ENCODE measurements at places on chromosomes 13 and 19. TPM values are rescaled to one million over a fixed set of nuclear protein-coding genes. Genes with fewer than 3 reads are reported as not detected.

The NANOS3 gene
- 4.0 TPM for polyA plus RNA-seq

The PRSS57 gene
- not detected for polyA plus RNA-seq

The CYP2B6 gene
- 0.88 TPM for polyA plus RNA-seq

The SLC25A41 gene
- polyA plus RNA-seq: 0.50 TPM

DNA sequence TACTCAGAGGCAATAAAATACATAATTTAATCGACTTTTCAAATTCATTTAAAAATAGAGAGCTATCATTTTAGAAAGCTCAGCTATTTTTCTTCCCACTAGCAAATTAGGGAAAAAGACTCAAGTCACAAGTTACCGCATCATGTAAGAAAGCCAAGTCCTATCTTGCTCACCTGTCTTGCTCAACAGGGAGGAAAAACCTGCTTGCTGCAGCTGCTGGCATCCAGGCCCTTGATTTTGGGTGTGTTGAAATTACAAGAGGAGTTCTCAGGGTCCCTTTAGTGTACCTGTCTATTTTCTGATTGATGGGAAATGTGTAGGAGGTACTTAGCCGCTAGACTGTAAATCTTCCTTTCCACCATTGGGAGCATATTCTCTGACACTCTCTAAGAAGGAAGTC lies 22.2 kb downstream of the SLC10A2 start:
- no peak for DNase-seq

- DNase-seq: no peak
Measured at GRCh38 chr13:44974056-44974793, 15.0 kb downstream of the NUFIP1 start.

- no peak for DNase-seq
Measured at GRCh38 chr19:56617531-56617930, 22.4 kb downstream of the ZNF71 start.

DNA sequence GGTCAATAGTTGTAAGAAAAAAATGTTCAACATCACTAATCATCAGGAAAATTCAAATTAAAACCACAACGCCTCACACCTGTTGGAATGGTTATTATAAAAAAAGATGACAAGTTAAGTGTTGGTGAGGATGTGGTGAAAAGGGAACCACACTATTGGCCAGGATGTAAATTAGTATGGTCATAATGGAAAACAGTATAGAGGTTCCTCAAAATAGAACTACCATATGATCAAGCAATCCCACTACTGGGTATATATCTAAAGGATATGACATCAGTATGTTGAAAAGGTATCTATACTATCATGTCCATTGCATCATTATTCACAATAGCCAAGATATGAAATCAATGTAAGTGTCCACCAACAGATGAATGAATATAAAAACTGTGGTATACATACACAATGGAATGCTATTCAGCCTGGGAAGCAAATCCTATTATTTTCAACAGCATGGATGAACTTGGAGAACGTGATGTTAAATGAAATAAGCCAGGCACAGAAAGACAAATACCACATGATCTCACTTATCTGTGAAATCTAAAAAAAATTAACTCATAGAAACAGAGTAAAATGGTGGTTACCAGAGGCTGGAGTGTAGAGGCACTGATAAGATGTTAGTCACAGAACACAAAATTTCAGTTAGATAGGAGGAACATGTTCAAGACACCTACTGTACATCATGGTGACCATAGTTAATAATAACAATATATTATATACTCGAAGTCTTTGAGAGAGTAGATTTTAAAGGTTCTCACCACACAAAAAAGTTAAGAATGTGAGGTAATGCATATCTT lies 56.6 kb downstream of the TBC1D4 start:
- no peak for DNase-seq

- DNase-seq: no peak
Measured at GRCh38 chr13:29830000-29830399, 20.4 kb downstream of the UBL3 start.

DNA sequence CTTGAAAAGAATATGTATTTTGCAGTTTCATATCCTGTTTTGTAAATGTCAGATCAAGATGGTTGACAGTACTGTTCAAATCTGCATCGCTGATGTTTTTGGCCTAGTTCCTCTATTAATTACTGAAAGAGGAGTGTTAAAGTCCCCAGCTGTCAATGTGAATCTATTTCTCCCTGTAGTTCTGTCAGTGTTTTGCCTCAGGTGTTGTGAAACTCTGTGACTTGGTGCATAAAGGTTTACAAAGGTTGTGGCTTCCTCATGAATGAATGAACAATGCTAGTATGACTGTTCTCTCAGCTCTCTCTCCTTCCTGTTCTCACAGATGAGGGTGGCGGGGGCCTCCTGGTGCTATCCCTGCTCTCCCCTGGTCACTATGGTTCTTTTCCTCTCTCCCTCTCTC lies 142.4 kb downstream of the MYCBP2 start:
- no peak for DNase-seq

DNA sequence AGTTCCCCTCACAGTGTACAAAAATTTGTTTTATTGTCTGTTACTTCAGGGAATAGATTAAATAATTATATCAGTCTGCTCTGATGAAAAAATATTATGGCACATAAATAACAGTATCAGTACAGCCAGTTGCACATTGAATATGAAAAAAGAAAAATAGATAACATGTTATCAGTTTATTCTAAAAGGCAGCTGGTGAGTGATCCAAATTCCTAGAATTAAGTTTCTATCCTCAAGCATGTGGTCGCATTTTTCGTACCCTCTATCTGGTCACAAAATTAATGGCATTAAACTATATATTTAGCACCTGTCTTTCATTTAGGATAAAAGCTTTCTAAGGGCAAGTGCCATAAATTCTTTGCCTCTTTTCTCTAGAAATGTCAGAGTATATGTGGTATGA lies 944.8 kb upstream of the PCDH9 start:
- DNase-seq: no peak
